ENCODE measurements at places on chromosomes 13 and 19.

DNA sequence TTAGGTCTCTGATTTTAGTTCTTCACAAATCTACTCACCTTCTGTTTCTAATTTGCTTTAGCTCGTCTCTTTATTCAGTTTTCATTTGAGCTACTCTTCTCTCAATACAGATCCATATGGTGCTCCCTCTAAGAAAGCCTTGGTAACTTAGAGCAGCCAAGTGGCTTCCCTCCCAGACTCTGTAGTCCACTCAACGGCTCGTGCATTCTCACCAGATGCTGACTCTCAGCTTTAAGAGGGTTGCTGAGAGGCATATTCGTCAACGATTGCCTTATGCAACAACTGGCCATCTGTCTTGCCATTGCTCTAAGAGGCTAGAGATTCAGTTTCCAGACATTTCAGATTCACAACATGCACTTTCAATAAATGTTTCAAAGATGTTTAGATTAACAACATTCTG, 785.8 kb upstream of the SLC10A2 start:
- DNase-seq, result no peak

DNA sequence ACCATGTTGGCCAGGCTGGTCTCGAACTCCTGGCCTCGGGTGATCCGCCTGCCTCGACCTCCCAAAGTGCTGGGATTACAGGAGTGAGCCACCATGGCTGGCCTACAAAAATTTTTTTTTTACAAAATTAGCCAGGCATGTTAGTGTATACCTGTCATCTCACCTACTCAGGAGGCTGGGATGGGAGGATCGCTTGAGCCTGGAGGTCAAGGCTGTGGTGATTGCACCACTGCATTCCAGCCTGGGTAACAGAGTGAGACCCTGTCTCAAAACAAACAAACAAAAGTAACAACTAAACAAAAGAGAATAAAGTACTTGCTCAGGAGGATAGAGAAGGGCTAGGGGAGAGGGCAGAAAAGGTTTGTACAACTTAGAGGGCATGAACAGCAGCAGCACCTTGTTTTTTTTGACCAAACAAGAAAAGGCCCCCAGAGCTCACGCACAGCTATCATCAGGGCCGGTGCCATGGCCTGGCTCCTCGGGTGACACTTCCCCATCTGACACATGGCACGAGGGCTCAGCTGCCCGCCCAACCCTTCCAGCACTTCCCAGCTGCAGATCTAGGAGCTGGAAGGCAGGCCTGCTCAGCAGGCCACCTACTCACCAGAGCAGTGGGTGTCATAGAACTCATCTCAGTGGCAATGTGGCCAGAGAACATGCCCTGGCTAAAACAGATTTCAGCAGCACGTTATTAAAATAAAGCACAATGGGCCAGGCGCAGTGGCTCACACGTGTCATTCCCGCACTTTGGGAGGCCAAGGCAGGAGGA, 8.6 kb upstream of the SLC7A9 start:
- DNase-seq, result no peak

- no peak for DNase-seq
These were observed 26.7 kb downstream of the RCBTB2 start for GRCh38 chr13:48506092-48506701.

DNA sequence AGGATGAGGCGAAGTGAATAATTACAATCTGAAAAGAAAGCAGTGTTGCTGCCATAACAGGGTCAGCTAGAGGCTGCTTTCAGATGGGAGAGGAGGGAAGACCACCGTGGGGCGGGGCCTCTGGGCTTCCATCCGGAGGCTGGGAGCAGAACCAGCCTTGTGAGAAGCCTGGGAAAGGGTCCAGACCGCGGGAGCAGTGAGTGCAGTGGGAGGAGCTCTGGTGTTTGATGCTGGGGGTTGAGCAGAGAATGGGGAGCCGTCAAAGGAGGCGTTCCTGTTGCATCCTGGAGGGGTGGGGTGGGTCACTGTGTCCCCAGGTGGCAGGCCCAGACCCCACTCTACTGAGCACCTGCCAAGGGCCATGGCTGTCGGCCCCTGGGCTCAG, 18.1 kb downstream of the NKPD1 start:
- DNase-seq, result no peak

Data from iPS DF 6.9 (cell line).